ENCODE measurements at places on chromosomes 1 and 21.

DNA sequence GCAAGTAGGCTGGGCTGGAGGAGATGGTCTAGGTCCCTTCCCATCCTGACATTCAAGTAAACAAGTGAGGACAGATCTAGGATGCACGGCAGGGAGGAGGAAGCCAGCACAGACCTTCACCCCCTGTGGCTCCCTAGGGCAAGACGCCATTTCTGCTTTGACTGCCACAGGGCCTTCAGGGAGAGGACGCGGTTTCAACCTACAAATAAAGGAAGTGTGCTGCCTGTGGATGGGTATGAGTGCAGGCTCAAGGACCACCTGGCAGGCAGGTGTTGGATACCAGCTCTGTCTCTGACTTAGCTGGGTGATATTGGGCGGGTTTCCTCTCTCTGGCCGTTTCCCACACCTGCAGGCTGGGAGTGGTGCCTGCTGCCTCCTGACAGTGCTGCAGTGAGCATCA is 16.2 kb downstream of the SLC2A1 start:
- H3K27ac ChIP-seq, result peak overlapping the region; percentile 56
- H3K4me1 ChIP-seq, result peaks cover 83% of the 10 kb centered on the region
- peaks cover 53% of the 10 kb centered on the region for H3K36me3 ChIP-seq
- DNase-seq, result no peak
- peak overlapping the region; percentile 32 for H3K4me3 ChIP-seq

DNA sequence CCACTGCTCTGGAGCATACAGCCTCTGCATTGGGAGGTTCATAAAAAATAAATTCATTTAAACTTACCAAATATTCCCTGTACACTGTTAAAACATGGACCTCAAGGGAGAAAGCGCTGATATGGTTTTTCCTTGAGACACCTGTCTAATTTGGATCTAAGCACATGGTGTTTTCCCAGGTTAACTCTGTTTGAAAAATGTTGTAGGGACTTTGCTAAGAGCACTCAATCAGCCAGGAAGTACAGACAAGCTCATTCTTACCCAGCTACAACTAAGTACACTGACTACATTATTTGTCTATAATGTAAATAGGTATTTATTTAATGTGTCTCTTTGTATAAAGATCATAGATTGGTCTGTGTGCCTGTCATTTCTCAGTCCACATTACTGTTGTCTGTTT is 61.8 kb upstream of the BCAR3 start:
- peaks cover 40% of the 10 kb centered on the region for H3K4me1 ChIP-seq
- DNase-seq, result no peak
- no peak overlapping the region for H3K27ac ChIP-seq
- H3K4me3 ChIP-seq, result no peak overlapping the region
- H3K36me3 ChIP-seq, result peaks cover 4% of the 10 kb centered on the region

DNA sequence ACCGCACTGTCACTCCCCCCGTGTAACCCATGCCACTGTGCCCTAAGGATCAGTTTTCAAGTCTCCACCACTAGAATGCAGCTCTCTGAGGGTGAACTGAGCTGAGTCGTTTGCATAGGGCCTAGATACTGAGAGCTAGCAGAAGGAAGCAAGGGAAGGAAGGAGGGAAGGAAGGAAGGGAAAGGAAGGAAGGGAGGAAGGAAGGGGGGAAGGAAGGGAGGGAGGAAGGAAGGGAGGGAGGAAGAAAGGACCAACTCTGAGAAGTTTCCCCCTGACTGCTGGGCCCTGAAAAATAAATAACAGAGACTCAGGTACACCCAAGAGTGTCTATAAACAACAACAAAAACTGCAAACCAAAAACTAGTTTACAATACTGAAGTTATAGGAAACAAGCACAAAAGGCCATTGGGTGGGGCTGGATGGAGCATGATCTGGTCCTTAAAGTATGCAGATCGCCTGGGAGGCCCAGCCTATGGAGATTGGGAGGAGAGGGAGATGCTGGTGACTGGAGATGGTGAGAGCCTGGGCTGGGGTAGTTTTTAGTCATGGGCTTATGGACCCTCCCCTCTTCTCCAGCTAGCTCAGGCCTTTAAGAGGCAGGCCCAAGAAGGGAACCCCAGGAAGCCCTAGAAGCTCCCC is 1.7 kb upstream of the MRPS15 start:
- DNase-seq, result no peak
- no peaks in the 10 kb centered on the region for H3K27me3 ChIP-seq
- H3K27ac ChIP-seq, result peak overlapping the region; percentile 21
- peaks cover 16% of the 10 kb centered on the region for H3K4me1 ChIP-seq
- peaks cover 12% of the 10 kb centered on the region for H3K36me3 ChIP-seq

DNA sequence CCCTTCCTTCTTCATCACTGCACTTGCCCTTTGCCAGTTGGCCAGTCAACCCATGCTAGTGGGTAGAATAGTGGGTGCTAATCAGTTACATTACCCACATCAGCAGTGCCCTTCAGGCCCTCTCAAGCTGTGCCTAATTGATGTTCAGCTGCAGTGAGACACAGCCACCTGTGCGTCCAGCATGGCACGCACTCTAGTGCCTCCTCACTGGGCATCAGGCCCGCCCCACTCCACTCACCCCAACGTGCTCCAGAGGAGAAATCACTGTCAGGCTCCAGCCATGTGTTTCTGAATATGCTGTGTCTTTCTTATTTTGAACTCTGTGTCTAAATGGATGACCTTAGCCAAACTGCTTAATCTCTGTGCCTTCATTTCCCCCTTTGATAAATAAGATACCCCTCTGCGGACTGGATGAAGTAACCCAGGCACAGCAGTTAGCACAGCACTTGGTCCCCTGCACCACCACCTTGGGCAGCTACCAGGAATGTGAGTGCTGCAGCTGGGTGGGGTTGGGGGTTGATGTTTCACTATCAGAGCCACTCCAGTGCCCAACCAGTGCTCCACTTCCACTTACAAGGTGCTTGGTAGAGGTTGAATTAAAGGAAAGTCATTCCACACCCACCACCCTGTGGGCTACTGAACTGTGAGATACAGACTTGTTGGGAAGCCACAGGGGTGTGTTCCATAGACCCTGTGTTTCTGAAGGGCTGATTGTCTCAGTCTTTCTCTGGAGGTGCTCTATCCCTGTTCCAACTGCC is 8.9 kb upstream of the ADORA3 start:
- no peaks in the 10 kb centered on the region for H3K27me3 ChIP-seq
- H3K4me1 ChIP-seq, result peaks cover 51% of the 10 kb centered on the region
- no peak for DNase-seq
- H3K27ac ChIP-seq, result peak overlapping the region; percentile 91
- peak overlapping the region; percentile 29 for H3K4me3 ChIP-seq

- no peak overlapping the region for H3K27ac ChIP-seq
- no peaks in the 10 kb centered on the region for H3K27me3 ChIP-seq
- no peak for DNase-seq
- H3K36me3 ChIP-seq, result peaks cover 3% of the 10 kb centered on the region
- H3K4me1 ChIP-seq, result peaks cover 55% of the 10 kb centered on the region
Measured at GRCh38 chr1:76227621-76228020, 153.1 kb downstream of the ST6GALNAC3 start.

GRCh38 chr21:28148400-28149064 is 844.1 kb downstream of the LTN1 start:
- H3K4me3 ChIP-seq, result no peak overlapping the region
- H3K27ac ChIP-seq, result no peak overlapping the region
- no peaks in the 10 kb centered on the region for H3K4me1 ChIP-seq
- no peaks in the 10 kb centered on the region for H3K36me3 ChIP-seq

DNA sequence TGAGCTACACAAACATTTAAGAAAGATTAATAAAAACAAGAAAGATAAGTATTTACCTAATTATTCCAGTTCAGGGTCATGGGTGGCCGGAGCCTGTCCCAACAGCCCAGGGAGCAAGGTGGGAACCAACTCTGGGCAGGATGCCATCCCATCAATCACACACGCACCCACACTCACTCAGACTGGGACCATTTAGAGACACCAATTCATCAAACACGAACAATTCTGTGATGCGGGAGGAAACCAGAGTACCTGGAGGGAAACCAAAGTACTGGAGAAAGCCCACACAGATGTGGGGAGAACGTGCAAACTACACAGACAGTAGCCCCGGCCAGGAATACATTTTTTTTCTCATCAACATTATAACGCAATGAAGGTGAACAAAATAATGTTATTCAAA is 16.2 kb downstream of the WASF2 start:
- DNase-seq, result no peak
- H3K4me3 ChIP-seq, result no peak overlapping the region
- peaks cover 68% of the 10 kb centered on the region for H3K36me3 ChIP-seq
- H3K4me1 ChIP-seq, result peaks cover 56% of the 10 kb centered on the region
- H3K27ac ChIP-seq, result peak overlapping the region; percentile 38

GRCh38 chr1:111745675-111746613 is 6.7 kb upstream of the INKA2 start:
- H3K27me3 ChIP-seq, result peaks cover 18% of the 10 kb centered on the region
- no peak overlapping the region for H3K27ac ChIP-seq
- no peaks in the 10 kb centered on the region for H3K36me3 ChIP-seq
- H3K4me1 ChIP-seq, result peaks cover 19% of the 10 kb centered on the region
- no peak for DNase-seq

GRCh38 chr1:222521299-222522104 is 26.4 kb downstream of the HHIPL2 start:
- H3K27me3 ChIP-seq, result no peaks in the 10 kb centered on the region
- H3K4me1 ChIP-seq, result no peaks in the 10 kb centered on the region
- no peak overlapping the region for H3K27ac ChIP-seq
- no peak for DNase-seq
- no peaks in the 10 kb centered on the region for H3K36me3 ChIP-seq

- H3K27me3 ChIP-seq, result no peaks in the 10 kb centered on the region
- DNase-seq, result no peak
- H3K36me3 ChIP-seq, result no peaks in the 10 kb centered on the region
- no peak overlapping the region for H3K4me3 ChIP-seq
- no peak overlapping the region for H3K27ac ChIP-seq
Measured at GRCh38 chr1:54332781-54333585, 73.2 kb downstream of the SSBP3 start.

- H3K4me3 ChIP-seq, result no peak overlapping the region
- peak overlapping the region; percentile 88 for H3K27ac ChIP-seq
- H3K27me3 ChIP-seq, result no peaks in the 10 kb centered on the region
- H3K4me1 ChIP-seq, result peaks cover 64% of the 10 kb centered on the region
Measured at GRCh38 chr1:151312411-151312810, 14.8 kb downstream of the PI4KB start.

DNA sequence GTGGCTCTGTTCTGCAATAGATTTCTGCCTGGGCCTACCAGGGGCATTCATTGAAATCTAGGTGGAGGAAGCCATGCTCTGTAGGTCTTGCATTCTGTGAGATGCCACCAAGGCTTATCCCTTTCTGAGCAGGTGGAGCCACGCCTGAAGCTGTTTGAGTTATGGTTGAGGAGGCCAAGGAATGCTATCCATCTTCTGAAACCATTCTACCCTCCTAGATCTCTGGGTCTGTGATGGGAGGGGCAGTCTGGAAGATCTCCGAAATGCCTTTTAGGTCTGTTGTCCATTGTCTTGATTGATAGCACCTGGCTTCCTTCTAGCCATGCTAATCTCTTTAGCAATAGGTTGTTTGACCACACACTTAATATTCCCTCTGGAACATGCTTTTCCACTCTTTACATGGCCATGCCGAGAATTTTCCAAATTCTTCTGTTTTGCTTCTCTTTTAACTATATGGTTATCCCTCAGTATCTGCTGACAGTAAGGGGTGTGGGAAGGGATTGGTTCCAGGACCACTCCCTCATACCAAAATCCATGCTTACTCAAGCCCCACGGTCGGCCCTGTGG is 45.2 kb downstream of the AK4 start:
- no peaks in the 10 kb centered on the region for H3K4me1 ChIP-seq
- no peak overlapping the region for H3K27ac ChIP-seq
- H3K27me3 ChIP-seq, result no peaks in the 10 kb centered on the region
- no peak for DNase-seq
- no peak overlapping the region for H3K4me3 ChIP-seq
- H3K36me3 ChIP-seq, result no peaks in the 10 kb centered on the region

- no peak for DNase-seq
- peaks cover 42% of the 10 kb centered on the region for H3K36me3 ChIP-seq
- H3K27ac ChIP-seq, result no peak overlapping the region
Measured at GRCh38 chr21:36205962-36206361, 49.3 kb downstream of the DOP1B start.

DNA sequence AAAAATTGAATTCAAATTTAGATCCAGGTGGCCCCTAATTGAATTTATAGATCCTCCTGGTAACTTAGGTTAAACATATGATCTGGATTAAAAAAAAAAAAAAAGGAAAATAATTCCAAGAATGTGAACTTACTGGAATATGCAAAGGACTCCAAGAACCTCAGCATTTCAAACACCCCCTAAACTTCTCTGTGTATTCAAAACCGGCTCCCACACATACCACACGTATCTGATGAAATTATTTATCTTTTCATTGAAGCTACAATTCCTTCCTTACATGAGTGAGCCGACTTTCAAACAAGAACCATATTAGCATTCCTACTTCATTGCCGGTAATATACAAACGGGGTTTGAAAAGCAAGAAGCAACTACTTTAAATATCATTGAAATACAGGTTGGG is 61.4 kb upstream of the FMN2 start:
- no peaks in the 10 kb centered on the region for H3K27me3 ChIP-seq
- H3K4me1 ChIP-seq, result no peaks in the 10 kb centered on the region
- no peak overlapping the region for H3K4me3 ChIP-seq
- H3K36me3 ChIP-seq, result no peaks in the 10 kb centered on the region

DNA sequence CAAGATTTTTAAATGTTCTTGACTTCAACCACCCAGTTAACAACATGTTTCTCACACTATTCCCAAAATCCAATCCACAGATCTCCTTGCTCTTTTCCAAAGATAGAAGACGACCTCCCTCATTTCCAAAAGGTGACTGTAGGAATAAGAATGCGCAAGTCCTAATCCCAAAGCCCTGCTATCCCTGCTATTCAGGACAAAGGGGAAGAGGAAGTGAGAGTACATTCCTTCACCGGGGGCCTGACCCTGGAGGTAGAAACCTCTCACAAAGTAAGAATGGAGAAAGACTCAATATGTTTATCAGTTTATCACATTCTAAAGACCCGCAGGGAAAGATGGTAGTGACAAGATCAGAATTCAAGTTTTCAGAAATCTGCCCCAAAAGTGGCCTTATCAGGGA is 55.7 kb downstream of the PLEKHA6 start:
- no peaks in the 10 kb centered on the region for H3K4me1 ChIP-seq
- DNase-seq, result no peak
- H3K27ac ChIP-seq, result no peak overlapping the region
- no peak overlapping the region for H3K4me3 ChIP-seq

GRCh38 chr1:234881893-234882771 is 246.5 kb downstream of the TOMM20 start:
- H3K4me3 ChIP-seq, result peak overlapping the region; percentile 60
- peak overlapping the region; percentile 96 for H3K27ac ChIP-seq
- peak; percentile 81 for DNase-seq
- no peaks in the 10 kb centered on the region for H3K36me3 ChIP-seq
- H3K4me1 ChIP-seq, result peaks cover 67% of the 10 kb centered on the region

GRCh38 chr21:39891111-39891510 is 23.9 kb downstream of the PCP4 start:
- H3K27ac ChIP-seq, result no peak overlapping the region
- no peak for DNase-seq
- H3K4me1 ChIP-seq, result no peaks in the 10 kb centered on the region

GRCh38 chr1:36790191-36790590 is 244.1 kb downstream of the GRIK3 start:
- DNase-seq, result no peak
- no peak overlapping the region for H3K27ac ChIP-seq
- peaks cover 10% of the 10 kb centered on the region for H3K27me3 ChIP-seq
- no peaks in the 10 kb centered on the region for H3K4me1 ChIP-seq
- H3K4me3 ChIP-seq, result no peak overlapping the region
